CD4-positive, alpha-beta T cell (primary cell): ENCODE measurements at places on chromosomes 5 and 9.

GRCh38 chr5:158777647-158778350 lies 321.9 kb downstream of the EBF1 start:
- no peak for DNase-seq

DNA sequence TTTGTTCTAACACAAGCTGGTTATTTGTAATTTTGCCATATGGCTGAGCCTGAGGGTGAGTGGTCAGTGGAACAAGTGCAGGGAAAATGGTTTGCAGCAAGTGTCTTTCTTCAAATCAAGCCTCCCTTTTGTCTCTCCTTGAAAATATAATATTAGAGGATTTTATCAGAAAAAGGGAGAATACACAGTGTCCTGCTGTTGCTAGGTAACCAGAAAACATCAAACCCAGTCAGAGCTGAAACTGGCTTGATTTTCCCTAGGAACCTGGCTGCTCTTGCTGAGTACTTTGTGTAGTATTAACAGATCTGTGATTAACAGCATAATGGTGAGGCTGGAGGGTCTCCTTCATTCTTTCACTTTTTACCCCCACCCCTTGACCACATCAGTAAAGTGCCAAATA lies 314.0 kb downstream of the ARHGEF28 start:
- DNase-seq: no peak

- no peak for DNase-seq
Observed at GRCh38 chr5:179420476-179420875, 75.2 kb upstream of the ADAMTS2 start.

GRCh38 chr9:31146485-31147166 lies 1237.8 kb upstream of the ACO1 start:
- no peak for DNase-seq

DNA sequence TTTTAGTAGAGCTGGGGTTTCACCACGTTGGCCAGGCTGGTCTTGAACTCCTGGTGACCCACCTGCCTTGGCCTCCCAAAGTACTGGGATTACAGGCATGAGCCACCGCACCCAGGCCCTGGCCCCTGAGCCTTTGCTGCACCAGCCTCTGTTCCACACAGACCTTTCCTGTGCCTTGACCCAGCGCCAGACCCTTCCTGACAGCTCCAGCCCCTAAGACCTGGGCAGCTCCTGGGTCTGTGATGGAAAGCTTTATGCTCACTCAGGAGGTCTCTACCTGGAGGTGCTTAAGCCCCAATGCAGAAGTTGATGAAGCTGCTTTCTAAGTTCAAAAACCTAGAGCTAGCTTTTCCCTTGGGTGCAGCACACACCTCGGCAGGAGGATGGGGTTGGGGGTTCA lies 58.8 kb upstream of the NEK6 start:
- DNase-seq: no peak

- DNase-seq: no peak
Observed at GRCh38 chr5:10520706-10521105, 43.2 kb upstream of the ANKRD33B start.

GRCh38 chr9:95366731-95367325 lies 49.3 kb upstream of the FANCC start:
- no peak for DNase-seq

GRCh38 chr5:174726916-174727793 lies 2.8 kb downstream of the MSX2 start:
- no peak for DNase-seq
